ENCODE measurements at places on chromosomes 3 and 15.

DNA sequence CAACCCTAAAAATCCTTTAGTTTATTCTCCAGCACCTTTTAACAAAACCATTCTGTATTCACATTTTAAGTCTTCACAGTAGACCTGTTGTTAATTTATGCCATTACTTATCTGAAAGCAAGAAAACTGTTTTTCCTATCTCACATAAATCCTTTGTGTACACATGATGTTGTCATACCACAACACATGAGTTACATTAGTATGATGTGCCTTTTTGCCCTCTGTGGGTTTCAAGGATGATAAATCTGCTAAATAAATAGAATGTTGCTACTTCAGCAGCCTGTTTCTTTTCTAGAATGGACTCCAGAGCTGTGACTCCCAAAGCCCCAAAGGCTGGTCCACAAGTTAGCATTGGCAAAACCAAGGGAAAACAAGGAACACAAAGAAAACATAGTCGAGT is 151.6 kb downstream of the SERPINI1 start:
- DNase-seq: no peak

DNA sequence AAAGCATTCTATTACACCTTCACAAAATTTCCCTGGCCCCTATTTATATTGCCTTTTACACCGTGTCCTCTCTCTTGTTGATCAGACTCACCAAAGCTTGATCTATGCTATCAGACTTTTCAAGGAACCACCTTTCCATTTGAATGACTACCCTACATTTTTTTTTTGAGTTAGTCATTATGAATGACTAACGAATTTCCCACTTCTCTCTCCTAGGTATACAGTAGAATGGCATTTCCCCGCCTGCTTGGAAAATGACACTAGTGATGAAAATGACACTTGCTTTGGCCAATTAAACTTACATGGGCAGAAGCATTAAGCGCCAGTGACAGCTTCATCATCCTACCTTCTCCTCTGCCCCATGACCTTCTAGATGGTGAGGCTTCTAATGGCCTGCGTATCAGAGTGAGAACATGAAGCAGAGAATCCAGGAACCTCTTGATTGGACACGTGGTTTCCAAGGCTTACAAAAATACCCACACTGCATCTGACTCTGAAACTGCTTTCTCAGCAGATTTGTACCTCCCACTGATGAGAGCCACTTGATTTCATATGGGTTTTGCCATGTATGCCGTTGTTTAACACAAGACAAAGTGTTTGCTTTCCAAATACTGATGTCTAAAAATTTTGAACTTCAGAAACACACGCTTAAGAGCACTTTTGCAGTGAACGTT is 370.5 kb downstream of the CTNNB1 start:
- no peak for DNase-seq

GRCh38 chr15:33314069-33314468 is 3.3 kb downstream of the RYR3 start:
- DNase-seq: no peak

- DNase-seq: no peak
Measured at GRCh38 chr15:80439140-80439539, 35.0 kb downstream of the ARNT2 start.

DNA sequence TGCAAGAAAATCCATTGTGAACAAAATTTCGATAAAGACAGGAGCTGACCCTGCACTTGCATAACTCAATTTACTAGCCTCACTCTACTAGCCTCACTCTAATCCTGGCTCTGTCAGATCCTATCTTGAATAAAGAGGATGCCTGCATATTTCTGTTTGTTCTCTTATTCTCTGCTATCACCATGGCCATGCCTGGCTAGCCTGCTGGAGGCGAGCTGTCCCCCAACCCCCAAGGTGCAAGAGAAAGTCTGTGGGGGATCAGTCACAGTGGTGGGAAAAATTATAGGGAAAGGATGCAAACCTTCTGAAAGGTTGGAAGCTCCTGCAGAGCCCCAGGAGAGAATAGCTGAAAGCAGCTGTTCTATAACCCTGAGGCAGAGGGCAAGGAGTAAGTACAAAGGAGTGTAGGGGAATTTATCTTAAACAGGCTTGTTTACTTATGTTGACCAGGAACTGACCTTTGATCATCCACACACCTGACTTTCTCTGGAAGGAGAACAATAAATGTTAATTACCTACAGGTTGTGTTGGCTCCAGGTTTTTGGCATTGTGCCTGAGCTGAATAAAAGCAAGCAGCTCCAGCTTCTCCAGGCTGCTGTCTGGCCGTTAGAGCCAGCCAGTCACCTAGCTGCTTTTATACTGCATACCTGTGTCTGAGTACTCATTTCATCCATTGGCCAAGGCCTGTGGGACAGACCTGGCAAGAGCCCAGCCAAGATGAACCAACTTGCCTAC is 137.7 kb upstream of the RASGRP1 start:
- DNase-seq: no peak
